ENCODE measurements at places on chromosomes 16 and 17.

DNA sequence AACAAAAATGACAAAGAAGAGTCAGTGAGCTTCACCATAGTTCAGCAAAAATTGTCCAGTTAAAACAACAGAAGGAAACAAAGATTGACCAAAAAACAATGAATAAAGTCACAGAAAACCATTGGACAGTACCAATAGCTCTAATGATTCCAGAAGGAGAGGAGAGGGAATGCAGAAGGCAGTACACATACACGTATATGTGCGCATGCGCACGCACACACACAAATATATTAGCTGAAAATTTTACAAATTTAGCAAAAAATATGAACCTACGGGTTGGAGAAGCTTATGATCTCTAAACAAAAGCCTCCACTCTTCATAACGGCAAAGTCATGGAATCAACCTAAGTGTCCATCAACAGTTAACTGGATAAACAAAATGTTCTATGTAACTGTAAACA lies 120.3 kb upstream of the MON1B start:
- no peak for DNase-seq

DNA sequence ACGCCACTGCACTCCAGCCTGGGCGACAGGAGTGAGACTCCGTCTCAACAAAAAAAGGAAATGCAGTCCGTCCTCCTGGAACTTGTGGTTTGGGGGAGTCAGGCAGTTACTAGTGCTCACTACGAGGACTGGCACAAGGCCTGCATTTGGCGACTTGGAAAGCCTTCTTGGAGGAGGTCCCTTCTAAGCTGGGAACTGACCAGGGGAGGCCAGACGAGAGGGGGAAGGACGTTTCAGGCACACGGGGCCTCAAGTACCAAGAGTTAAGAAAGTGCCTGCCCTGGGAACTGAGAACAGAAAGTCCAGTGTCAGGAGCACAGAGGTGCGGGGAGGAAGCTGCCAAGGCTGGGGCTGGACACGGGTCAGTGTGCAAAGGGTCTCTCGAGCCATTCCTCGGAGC lies 89.9 kb downstream of the ABR start:
- DNase-seq = no peak

DNA sequence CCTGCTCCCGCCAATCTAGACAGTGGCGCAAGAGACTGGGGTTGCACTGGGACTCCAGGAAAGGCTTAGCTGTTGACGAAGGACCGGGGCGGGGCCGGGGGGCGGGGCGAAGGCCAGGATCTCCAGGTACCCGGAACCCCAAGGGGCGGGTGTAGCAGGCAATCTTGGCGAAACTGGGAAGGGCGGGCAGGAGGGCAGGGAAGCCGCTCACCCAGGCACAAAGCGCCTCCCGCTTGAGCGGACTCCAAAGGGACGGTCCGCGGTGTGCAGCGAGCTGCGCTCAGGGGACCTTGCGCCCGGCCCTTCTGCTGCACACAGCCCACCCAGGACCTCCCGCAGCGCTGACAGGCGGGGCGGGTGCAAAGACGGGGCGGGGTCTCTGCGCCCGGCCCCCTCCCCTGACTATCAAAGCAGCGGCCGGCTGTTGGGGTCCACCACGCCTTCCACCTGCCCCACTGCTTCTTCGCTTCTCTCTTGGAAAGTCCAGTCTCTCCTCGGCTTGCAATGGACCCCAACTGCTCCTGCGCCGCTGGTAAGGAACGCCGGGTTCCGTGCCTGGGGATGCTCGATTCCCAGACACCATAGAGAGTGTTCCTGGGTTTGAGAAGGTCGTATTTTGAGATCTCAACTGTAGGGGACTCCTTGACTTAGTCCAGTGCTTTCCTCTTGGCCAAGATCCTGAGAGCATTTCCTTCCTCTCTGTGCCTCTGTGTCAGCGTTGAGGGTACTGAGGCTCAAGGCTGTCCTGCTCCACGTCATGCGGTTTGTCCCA lies at the start of gene MT1F:
MT1F (plus strand) TSS at position 405 of the 772 bp plus-strand sequence; CDS start at position 505, 100 bp downstream.
- DNase-seq = no peak

- DNase-seq = no peak
Observed at GRCh38 chr17:4945944-4946280, 2.4 kb downstream of the PFN1 start.

DNA sequence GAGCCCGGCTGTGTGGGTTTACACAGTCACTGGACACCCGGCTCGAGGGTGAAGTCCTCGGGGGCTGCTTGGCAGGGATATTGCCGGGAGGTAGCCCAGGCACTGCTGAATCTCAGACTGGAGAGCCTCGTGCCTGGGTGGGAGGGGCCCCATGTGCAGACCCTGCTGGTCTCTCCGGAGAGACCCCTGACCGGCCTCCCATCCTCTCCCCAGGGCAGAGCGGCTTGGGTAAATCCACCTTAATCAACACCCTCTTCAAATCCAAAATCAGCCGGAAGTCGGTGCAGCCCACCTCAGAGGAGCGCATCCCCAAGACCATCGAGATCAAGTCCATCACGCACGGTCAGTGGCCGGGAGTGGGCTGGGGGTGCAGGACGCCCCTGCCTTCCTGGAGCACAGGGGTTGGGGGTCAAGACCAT lies 346.5 kb downstream of the SEC14L1 start:
- DNase-seq = no peak

DNA sequence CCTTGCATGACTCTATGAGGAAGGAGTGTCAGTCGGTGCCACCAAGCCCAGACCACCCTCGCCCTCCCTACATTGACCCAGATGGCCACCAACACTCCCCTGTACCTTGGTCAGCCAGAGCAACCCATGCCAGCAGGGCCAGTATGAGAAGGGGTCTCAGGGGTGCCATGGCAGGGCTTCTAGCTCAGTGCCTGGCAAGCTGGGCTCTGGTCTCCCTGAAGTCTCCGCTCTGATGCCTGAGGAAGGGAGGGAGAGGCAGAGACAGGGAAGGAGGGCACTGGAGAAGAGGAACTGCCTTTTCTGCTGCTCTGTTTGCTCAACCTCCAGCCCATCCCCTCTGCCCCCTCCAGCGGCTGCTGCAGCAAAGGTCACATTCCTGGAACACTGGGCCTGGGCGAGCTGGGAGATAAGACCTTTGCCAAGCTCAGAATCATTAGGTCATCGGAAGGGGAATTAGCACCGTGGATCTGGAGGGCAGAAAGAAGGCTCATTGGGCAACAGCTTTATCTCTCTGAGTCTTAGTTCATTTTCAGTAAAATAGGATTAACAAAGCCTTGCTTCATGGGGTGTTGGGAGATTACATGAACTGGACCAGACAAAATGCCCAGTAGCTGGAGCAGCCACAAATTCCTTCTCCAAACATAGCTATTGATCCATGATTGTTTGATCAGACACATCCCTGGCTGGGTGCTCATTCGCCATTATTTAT lies at the start of gene VTN:
VTN (minus strand) TSS at position 273 of the 709 bp plus-strand sequence; CDS start at position 169, 104 bp downstream.
- no peak for DNase-seq

GRCh38 chr16:82439678-82440293 lies 187.0 kb upstream of the CDH13 start:
- no peak for DNase-seq

GRCh38 chr16:11386791-11387546 lies 41.7 kb downstream of the RMI2 start:
- DNase-seq = no peak

GRCh38 chr17:66964930-66965800 lies 658 bp downstream of the CACNG4 start:
- DNase-seq = no peak

- DNase-seq = no peak
Observed at GRCh38 chr17:59367657-59368045, 36.2 kb downstream of the YPEL2 start.

DNA sequence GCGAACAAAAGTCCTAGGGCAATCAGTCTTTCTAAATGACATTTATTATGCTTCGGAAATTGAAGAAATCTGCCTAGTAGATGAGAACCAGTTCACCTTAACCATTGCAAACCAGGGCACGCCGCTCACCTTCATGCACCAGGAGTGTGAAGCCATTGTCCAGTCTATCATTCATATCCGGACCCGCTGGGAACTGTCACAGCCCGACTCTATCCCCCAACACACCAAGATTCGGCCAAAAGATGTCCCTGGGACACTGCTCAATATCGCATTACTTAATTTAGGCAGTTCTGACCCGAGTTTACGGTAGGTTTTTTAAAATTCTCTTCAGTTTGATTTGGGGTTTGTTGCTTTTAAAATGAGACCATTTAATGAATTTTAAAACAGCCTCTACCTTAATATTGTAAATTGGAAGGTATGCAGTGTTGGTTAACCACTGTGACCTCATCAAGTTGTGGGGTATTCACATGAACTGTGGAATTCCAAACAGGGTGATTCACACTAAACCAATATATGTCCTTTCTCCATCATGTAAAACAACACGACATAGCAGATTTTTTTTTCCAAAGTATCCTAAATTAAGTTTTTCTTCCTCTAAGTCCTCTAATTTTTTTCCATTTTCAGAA lies 6.2 kb upstream of the EVI2A start:
- no peak for DNase-seq

- DNase-seq = no peak
Observed at GRCh38 chr16:10729104-10730048, 14.3 kb upstream of the NUBP1 start.

DNA sequence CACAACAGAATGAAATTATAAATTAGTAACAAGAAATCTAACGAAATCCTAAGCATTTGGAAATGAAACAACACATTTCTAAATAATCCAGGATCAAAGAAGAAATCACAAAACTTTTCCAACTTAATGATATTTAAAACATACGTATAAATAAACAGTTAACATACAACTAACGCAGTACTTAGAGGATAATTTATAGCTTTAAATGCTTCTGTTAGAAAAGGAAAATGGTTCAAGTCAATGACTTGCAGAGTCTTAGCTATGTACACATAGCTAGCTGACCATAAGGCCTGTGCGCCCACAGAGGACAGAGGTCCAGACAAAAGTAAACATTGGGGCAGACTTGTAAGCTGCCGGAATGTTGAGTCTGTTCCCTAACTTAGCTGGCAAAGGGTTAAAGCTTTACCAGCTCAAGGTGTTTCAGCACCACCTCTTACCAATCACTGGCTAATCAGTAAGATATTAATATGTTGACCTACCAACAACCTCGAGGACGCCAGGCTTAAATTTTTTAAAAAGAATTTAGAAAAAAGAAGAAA lies 84.6 kb downstream of the PARN start:
- no peak for DNase-seq

DNA sequence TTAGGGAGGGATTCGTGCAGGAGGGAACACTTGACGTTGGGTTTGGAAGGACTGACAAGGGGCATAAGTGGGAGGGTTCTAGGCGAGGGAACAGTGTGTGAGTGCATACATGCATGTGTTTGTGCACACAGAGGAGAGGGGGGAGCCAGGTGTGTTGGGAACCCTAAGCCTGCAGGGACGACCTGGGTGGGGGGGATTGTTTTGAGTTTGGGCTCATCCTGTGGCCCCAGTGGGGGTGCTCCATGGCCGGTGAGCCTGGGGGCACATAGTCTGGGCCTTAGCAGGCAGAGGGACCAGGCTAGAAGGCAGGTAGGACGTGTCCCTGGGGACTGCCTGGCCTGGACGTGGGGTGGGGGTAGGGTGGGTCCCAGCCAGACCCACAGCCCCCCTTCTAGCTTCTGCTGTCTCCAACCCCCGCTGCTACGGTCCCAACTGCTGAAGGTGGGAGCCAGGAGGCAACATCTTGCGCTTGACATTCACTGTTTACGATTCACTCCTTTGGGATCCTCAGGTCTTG lies 11.9 kb upstream of the RASD1 start:
- DNase-seq = no peak

GRCh38 chr16:3992297-3993051 lies 112.0 kb upstream of the CREBBP start:
- no peak for DNase-seq

DNA sequence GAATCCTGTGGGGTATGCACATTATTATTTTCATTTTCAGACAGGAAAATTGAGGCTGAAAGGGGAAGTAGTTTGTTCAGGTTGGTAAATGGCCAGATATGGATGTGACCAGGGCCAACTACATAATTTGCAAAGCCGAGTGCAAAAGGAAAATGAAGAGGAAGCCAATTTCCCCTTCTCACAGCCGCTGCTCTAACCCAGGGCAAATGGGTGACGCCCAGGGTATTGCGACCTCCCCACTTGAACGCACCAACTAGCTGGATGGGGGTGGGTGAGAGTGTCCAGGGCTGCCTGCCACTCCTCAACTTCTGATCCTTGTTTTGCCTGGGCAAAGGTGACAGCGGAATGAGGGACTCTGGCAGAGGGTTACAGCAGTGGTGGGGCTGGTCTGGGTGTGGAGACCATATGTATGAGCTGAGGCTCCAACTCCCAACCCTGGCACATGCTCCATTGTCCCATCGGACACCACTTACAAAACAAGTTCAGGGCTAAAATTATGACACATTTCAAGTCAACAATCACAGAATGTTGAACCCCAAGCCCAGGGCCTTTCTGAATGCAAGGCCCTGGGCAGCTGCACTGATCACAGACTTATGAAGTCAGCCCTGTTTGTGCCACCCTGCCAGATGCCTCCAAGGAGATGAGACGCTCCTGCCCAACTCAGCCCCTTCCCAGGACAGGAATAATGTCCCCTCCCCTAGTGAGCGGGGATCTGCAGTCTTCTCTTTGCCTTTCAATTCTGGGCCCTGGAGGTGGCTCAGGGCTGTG lies 1.7 kb downstream of the ANKRD40CL start:
- DNase-seq = no peak

GRCh38 chr16:66318505-66318904 lies 48.0 kb upstream of the CDH5 start:
- DNase-seq = no peak

GRCh38 chr17:50425682-50426471 lies at the start of gene ACSF2:
Gene ACSF2 (plus strand): TSS chr17:50426218. CDS start chr17:50426262, 44 bp downstream.
- no peak for DNase-seq

- no peak for DNase-seq
Observed at GRCh38 chr16:26768385-26769010, 298.2 kb upstream of the C16orf82 start.

DNA sequence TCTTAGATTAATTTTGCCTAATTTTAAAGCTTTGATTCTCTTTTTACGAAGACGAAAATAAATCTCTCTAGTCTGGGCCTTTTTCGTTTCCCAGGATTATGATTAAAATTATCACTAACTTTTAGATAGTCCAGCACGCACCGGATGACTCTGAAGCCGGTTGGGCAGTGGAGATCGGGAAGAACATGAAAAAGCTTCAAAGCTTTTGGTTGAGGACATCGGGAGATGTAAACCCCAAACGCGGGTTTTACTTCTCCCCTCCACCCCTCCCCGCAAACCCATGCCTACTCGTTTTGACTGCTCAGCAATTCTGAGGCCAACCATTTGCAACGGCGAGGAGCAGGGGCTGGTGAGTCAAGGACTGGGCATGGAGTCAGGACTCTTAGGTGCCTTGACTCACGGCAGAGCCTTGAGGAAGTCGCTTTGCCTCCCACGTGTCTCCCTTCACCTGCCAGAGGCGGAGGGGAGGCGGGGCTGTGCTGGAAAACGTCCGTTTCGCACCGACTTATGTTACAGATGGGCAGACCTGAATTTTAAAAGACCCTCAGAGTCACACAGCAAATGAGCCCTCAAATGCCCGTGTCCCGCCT lies 989 bp upstream of the DUSP14 start:
- no peak for DNase-seq

DNA sequence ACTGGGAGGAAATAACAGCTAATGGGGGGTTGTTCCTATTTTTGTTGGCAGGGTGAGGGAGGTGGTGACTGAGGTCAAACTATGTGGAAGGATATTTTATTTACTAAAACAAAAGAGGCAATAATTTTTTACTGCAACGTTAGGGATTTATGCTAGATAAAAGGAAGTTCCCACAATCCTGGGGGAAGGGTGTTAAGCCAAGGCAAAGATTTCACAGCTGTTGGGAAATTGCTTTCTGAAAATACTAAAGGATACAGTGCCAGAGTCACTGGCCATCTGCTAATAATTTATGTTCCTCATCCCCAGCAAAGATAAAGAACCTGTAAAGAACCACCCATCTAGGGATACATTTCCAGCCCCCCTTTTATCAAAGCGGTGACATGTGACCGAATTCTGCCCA lies 756.0 kb upstream of the RBFOX1 start:
- no peak for DNase-seq
